ENCODE measurements at places on chromosomes 1 and 21. TPM values are rescaled to one million over a fixed set of nuclear protein-coding genes. Genes with fewer than 3 reads are reported as not detected.

The EVA1B gene
- 39.5 TPM for total RNA-seq

The PYHIN1 gene
- total RNA-seq, result 3.4 TPM

The LPAR3 gene
- not detected for total RNA-seq

The PRAMEF27 gene
- not detected for total RNA-seq

The NLRP3 gene
- total RNA-seq, result 3.0 TPM

DNA sequence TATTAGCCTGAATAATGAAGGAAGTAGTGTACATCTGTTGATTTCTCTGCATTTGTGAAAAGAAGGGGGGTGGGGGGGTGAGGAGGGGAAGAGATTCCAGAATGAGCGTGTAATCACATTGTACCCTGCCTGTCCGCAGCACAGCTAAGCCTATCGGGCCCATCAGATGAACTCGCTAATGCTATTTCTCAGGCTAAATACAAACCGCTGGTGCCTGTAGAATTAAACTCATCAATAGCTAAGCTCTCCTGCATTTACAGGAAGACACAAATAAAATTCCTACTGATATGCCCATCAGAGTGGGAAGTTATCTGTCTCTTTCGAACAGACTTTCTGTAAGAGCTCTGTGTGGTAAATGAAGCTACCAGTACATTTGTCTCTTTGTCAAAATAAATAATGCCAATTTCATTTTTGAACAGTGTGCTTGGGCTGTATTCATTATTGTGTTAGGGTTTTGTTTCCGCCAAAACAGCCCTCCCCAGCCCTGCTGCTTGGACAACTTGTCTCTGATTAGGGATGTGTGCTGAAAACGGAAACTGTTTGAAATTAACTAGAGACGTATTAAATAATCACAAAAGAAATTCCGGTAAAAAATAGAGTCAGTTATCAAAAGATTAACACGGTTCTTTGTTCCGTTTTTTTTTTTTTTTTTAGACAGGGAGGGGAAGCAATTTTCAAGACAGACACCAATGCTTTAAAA is 305.4 kb downstream of the TTLL7 start:
- DNase-seq, result no peak
